ENCODE measurements at places on chromosomes 5 and 9. TPM values are rescaled to one million over a fixed set of nuclear protein-coding genes. Genes with fewer than 3 reads are reported as not detected.
A peak's percentile ranks its signal among the peaks of the same experiment; 100 is the strongest.

CNTNAP3 gene
- 7.1 TPM for total RNA-seq

GRCh38 chr9:27475057-27475595, 49.0 kb upstream of the IFNK start:
- DNase-seq = no peak
- H3K4me1 ChIP-seq = peaks cover 6% of the 10 kb centered on the region
- no peak overlapping the region for H3K4me3 ChIP-seq
- H3K36me3 ChIP-seq = no peaks in the 10 kb centered on the region
- H3K27ac ChIP-seq = no peak overlapping the region

DNA sequence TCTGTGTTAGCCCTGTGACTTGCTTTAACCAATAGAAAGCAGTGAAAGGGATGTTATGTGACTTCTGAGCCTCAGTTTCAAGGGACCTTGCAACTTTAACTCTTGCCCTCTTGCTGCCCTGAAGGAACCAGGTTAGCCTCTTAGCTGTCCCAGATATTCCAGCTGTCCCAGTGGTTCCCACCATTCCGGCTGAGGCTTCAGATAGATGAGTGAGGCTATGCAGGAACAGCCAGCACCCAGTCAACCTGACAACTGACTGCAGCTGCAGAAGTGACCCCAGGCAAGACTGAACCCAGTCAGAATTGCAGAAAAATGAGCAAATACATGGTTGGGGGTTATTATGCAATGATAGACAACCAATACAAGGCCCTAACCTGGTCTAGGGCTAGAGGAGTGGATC, 10.4 kb upstream of the CDC23 start:
- H3K36me3 ChIP-seq = no peaks in the 10 kb centered on the region
- H3K27me3 ChIP-seq = no peaks in the 10 kb centered on the region
- H3K4me1 ChIP-seq = no peaks in the 10 kb centered on the region
- DNase-seq = no peak

DNA sequence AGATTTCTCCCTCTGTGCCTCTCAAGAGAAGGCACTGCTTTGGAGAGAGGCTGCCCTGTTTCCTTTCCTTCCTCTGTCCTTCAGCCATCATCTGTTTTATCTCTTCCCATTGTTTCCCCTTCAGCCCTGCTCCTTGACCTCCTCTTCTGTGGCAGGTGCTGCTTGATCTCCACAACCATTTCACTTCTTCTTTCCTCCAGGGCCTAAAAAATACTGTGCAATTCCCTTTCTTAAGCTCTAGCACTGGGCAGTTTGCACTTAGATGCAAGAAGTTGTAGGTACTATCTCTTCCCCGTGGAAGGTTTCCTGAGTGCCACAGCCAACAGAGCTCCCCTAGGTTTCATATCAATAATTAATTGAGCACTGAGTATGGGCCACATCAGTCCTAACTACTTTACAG, 8.8 kb upstream of the ADRB2 start:
- H3K36me3 ChIP-seq = no peaks in the 10 kb centered on the region
- H3K4me3 ChIP-seq = no peak overlapping the region
- H3K27ac ChIP-seq = no peak overlapping the region
- no peaks in the 10 kb centered on the region for H3K27me3 ChIP-seq
- no peak for DNase-seq

GRCh38 chr5:154110716-154111115, 71.9 kb downstream of the MFAP3 start:
- no peak for DNase-seq
- H3K36me3 ChIP-seq = no peaks in the 10 kb centered on the region
- H3K4me3 ChIP-seq = no peak overlapping the region
- no peak overlapping the region for H3K27ac ChIP-seq
- H3K27me3 ChIP-seq = no peaks in the 10 kb centered on the region
- H3K4me1 ChIP-seq = no peaks in the 10 kb centered on the region

- H3K27me3 ChIP-seq = no peaks in the 10 kb centered on the region
- no peaks in the 10 kb centered on the region for H3K4me1 ChIP-seq
- H3K36me3 ChIP-seq = peaks cover 6% of the 10 kb centered on the region
Observed at GRCh38 chr9:3850098-3850497, 324.3 kb upstream of the RFX3 start.

SPATA31D4 gene
- not detected for total RNA-seq

HDAC3 gene
- total RNA-seq = 44.7 TPM

- no peaks in the 10 kb centered on the region for H3K36me3 ChIP-seq
- no peaks in the 10 kb centered on the region for H3K27me3 ChIP-seq
- H3K4me3 ChIP-seq = no peak overlapping the region
- DNase-seq = no peak
- H3K4me1 ChIP-seq = no peaks in the 10 kb centered on the region
Observed at GRCh38 chr9:116238776-116239340, 85.3 kb downstream of the PAPPA start.

SLC6A7 gene
- total RNA-seq = not detected

DNA sequence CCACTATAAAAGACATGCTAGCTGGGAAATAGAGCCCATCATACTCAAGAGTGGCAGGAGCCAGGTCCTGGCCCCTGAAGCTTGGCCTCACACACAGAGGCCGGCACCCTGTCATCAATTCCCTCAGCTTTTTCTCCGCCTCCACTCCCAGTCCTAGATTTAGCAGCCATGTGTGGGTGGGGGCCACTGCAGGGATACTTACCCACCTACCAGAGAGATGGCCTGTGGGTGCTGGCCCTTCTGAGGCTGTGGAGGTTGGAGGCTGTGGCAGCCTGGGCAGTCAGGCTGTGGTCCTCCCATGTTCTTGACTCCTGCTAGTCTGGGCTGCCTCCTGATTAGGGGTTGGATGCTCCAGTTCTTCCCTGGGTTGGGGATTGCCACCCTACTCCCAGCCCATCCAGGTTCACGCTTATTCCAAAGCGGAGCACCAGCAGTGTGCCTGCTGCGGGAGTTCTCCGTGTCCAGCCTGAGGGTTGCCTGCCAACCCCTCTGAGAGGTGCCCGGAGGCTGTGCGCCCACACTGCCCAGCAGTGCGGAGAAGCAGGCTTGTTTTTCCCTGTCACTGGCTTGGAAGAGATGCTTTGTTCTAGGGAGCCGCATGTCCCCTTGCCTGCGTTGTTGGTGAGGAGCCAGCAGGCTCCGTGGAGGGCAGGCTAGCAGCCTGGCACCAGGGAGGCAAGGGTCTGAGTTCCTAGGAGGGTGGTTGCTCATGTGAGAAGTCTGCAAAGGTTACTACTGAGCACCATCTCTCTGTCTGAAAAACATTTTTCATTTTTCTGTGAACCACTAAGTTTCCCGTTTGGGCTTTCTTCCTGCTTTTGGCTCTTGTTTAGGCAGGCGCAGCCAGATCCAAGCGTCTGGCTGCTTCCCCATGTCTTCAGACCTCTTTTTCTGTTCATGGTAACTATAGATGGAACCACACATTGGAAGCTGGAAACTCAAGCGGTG, 7.5 kb downstream of the SLC22A5 start:
- no peaks in the 10 kb centered on the region for H3K27me3 ChIP-seq
- H3K4me1 ChIP-seq = peaks cover 14% of the 10 kb centered on the region
- no peak overlapping the region for H3K4me3 ChIP-seq
- peak overlapping the region; percentile 15 for H3K27ac ChIP-seq
- H3K36me3 ChIP-seq = peaks cover 16% of the 10 kb centered on the region

- no peak overlapping the region for H3K4me3 ChIP-seq
- peaks cover 6% of the 10 kb centered on the region for H3K4me1 ChIP-seq
- DNase-seq = no peak
- no peak overlapping the region for H3K27ac ChIP-seq
- H3K27me3 ChIP-seq = no peaks in the 10 kb centered on the region
Observed at GRCh38 chr5:173857234-173857633, 30.9 kb upstream of the CPEB4 start.

DNA sequence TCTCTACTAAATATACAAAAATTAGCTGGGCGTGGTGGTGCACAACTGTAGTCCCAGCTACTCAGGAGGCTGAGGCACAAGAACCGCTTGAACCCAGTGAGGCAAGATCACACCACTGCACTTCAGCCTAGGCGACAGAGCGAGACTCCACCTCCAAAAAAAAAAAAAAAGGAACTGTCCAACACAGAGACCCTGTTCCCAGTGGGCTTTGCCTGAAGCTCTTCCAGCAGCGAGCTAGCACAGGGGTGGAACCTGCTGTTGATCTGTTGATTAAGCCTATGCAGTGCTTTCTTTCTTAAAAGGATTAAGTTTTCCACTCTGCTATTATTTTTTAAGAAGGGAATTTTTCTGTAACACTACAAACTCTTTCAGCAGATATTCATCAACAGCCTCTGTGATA, 171.0 kb upstream of the TUT7 start:
- no peak overlapping the region for H3K27ac ChIP-seq
- H3K4me3 ChIP-seq = no peak overlapping the region
- H3K27me3 ChIP-seq = no peaks in the 10 kb centered on the region
- H3K4me1 ChIP-seq = no peaks in the 10 kb centered on the region
- DNase-seq = no peak

ADAMTS2 gene
- 13.6 TPM for total RNA-seq

DNA sequence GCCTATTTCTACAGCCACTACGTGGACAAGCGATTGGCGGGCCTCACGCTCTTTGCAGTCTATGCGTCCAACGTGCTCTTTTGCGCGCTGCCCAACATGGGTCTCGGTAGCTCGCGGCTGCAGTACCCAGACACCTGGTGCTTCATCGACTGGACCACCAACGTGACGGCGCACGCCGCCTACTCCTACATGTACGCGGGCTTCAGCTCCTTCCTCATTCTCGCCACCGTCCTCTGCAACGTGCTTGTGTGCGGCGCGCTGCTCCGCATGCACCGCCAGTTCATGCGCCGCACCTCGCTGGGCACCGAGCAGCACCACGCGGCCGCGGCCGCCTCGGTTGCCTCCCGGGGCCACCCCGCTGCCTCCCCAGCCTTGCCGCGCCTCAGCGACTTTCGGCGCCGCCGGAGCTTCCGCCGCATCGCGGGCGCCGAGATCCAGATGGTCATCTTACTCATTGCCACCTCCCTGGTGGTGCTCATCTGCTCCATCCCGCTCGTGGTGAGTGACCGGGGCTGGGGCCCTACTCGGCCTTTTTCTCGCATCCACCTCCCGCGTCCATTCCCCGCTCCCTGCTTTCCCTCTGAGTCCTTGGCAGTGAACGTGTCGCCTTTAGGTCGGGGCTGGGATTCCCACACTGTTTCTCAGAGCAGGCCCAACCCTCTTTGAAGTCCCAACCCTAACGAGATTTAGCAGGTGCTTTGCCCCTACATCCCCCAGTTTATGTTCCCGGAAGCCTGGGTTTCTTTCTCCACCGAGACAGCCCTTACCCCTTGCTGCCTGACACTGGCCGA, 1.8 kb downstream of the PTGER4 start:
- peak; percentile 52 for DNase-seq
- peaks cover 3% of the 10 kb centered on the region for H3K27me3 ChIP-seq
- H3K4me3 ChIP-seq = peak overlapping the region; percentile 59
- H3K36me3 ChIP-seq = no peaks in the 10 kb centered on the region
- H3K4me1 ChIP-seq = peaks cover 11% of the 10 kb centered on the region
- H3K27ac ChIP-seq = peak overlapping the region; percentile 81

- no peaks in the 10 kb centered on the region for H3K36me3 ChIP-seq
- H3K4me1 ChIP-seq = peaks cover 5% of the 10 kb centered on the region
- peak overlapping the region; percentile 77 for H3K4me3 ChIP-seq
Observed at GRCh38 chr9:69175486-69175885, 1.4 kb downstream of the TJP2 start.

OR13C4 gene
- not detected for total RNA-seq

DNA sequence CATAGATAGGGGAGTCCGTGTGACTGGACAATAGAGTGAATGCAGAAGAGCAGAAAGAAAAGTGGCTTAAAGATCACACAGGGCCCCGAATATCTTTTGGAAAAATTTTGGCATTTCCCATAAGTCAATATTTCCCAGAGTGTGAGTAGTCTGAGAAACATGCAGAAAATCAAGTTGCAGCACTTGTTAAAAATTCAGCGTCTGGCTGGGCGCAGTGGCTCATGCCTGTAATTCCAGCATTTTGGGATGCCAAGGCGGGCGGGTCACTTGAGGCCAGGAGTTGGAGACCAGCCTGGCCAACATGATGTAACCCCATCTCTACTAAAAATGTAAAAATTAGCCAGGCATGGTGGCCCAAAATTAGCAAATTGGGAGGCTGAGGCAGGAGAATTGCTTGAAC, 227.0 kb downstream of the DRD1 start:
- no peaks in the 10 kb centered on the region for H3K36me3 ChIP-seq
- H3K27me3 ChIP-seq = no peaks in the 10 kb centered on the region
- no peak overlapping the region for H3K27ac ChIP-seq

PCAT7 gene
- total RNA-seq = 0.28 TPM

DNA sequence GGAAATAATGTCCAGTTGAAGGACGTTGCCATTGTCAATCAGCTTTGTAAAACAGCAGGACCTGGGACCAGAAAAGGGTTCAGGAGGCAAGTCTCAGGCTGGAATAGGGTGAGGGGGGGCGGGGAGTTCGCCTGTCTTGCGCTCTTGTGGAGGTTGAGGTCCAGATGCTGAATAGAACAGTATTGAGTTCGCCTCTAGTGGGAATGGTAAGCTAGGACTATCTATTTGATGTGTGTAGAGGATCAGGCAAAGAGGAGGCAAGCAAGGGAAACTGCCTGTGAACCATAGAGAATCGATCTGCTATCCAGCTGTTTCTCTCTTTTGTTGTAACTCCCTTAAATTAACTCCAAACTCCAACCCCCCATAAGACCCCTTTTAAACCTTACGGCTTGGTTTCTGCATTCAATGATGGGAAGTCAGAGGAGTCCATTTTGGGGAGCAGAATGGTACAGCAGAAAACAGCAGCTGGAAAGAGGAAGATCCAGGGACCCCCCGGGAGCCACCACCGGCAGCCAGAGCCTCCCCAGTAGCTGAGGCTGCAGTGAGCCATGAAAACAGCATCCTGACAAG, 133.7 kb downstream of the SLC28A3 start:
- no peak overlapping the region for H3K27ac ChIP-seq
- no peaks in the 10 kb centered on the region for H3K27me3 ChIP-seq
- no peaks in the 10 kb centered on the region for H3K4me1 ChIP-seq
- no peak overlapping the region for H3K4me3 ChIP-seq
- H3K36me3 ChIP-seq = no peaks in the 10 kb centered on the region

GABRG2 gene
- not detected for total RNA-seq

REEP2 gene
- 1.9 TPM for total RNA-seq

ZNF354C gene
- 6.9 TPM for total RNA-seq

All from kidney (tissue), 22 donors.